ENCODE measurements at places on chromosomes 3 and 15.

DNA sequence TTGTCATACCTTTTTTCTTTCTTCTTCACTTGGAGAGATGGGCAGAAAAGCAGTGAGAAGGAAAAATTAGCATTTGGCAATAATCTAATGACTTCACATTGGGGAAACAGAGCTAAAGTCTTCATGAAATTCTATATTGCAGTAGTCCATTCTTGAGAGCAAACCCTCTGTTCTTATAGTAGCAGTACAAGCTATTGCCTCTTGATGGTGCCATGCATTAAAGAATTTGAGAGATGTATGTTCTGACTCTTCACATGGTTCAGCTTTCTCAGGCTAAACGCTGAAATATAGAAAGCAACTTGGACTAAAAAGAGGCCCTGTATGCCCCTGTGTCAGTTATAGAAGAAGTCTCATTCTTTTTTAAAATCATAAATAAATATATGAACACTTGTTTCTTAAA is 36.0 kb downstream of the PHLDB2 start:
- no peak for DNase-seq

GRCh38 chr3:12656850-12657249 is 7.1 kb downstream of the RAF1 start:
- DNase-seq, result no peak

- no peak for DNase-seq
Measured at GRCh38 chr3:135633078-135633477, 332.4 kb upstream of the PPP2R3A start.

DNA sequence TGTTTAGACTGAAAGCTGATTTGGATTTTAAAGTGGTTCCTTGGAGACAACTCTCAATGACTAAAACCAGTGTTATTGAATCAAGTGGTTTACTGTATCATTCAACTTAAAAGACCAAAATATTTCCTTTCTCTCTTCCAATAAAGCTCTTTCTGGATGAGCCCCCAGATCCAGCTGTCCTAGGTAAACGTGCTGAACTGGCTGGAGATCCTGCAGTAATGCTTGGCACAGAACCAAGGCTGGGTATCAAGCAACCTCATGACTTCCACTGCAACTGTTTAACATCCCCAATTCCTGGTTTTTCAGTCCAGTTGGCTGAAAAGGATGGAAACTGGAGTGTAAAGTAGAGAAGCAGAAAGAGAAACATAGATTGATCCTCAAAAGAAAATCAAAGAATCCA is 28.9 kb downstream of the SEC22C start:
- DNase-seq, result no peak

GRCh38 chr15:56307180-56307579 is 58.0 kb upstream of the TEX9 start:
- peak; percentile 97 for DNase-seq

- peak; percentile 100 for DNase-seq
Measured at GRCh38 chr3:189304465-189305351, 132.9 kb downstream of the TPRG1 start.

DNA sequence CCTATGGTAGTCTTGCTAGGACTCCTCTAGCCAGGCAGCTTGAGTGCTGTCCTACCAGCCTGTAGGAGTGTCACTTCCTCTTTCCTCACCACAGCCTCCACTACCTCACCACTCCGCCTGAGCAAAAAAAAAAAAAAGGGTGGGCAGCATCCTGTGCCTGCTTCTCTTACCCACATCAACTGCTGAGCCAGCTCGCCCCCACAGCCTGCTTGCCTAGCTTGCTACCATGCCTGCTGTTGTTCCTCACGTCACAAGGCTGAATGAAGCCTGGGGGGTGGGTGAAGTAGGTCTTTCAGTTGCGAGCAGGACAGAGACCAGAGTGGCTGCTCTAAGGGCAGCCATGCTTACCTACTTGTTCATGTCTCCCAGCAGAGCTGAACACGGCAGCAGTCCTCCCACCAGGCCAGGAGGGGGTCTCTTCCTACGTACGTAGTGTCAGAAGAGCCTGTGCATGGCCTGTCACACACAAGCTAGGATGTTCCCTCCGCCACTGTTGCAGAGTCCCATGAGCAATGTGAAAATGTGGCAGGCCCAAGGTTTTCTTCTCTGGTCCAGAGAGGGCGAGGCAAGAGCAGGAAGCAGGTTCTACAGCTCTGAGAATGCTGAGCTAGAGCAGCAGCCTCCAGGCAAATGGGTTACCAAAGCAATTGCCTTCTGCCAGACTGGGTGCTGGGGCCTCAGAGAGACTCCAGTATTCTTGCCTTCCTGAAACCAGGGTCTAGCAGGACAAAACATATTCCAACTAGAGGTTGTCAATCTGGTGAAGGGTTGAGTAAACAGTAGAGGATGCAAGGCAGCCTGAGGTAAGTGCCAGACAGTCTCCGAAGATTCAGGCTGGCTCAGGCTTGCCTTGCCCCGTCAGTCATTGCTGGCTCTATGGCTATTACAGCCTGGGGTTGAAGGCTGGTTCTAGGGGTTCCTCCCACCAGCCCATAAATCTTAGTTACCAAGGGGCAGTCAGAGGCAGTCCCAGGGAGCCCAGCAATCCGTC is 8.1 kb downstream of the PPM1M start:
- no peak for DNase-seq

Measured in NCI-H2081 treated with DMSO at 0.1 percent for 48 hours (cell line).